Stimulated activated CD8-positive, alpha-beta memory T cell treated with anti-CD3 and anti-CD28 coated beads, Interleukin-12 subunit alpha, Interleukin-12 subunit beta, amount 100 ng/mL, for 4 hours (primary cell): ENCODE measurements at places on chromosomes 3 and 15.

DNA sequence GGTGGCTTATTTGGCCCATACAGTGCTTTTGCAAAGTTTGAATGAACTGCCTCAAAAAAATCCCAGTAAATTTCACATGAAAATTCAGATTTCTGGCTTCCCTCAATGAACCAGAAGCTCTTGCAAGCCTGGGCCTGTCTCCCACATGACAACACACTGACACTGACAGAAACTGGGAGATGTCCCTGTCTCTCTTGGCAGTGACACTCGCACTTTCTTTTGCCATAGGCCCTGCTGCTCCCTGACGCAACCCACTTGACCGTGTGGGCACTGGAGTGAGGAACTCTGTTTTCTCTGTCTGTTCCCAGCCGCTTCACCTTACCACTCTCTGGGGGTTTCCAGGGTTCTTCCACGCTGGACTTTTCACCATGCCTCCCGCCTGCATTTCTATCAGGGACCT lies 524.5 kb downstream of the SHQ1 start:
- DNase-seq = no peak

DNA sequence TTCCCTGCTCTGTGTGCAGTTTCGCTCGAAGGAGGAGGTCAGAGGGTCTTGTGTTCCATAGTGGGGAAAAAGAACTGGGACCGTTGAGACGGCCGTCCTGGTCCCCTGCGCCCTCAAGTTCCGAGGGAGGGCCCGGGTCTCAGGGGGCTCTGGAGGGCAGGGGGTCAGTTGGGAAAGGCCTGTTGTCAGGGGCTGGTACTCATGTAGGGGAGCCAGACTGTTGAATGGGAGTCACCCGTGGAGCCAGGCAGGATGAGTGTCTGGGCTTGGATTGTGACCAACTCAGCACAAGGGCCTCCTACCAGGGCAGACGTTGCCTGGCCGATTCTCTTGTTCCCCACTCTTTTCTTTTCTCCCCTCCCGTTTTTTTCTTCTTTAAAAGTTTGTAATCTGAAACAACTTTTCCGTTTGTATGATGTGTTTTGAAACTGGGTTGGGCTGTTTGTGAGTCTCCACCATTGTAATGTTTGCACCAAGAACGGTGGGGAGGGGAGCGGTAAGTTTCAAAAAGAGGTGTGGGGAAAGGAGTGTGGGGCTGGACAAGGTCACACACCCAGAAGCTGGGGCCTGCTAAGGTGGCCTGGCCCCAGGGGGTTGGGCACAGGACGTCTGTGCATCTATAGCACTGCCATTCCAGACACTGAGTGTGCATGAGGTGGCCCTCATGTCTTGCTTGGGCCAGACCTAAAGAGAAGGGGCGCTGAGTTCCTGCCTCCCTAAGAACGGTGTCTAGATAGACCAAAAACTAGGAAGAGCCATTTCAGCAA lies 1.1 kb downstream of the CMTM7 start:
- DNase-seq = no peak

GRCh38 chr15:79455361-79455760 lies 23.2 kb downstream of the MINAR1 start:
- no peak for DNase-seq

- DNase-seq = no peak
Measured at GRCh38 chr15:68729789-68730411, 90.8 kb downstream of the ANP32A start.

- no peak for DNase-seq
Measured at GRCh38 chr3:153910387-153910786, 210.8 kb upstream of the ARHGEF26 start.

GRCh38 chr3:108475220-108475782 lies 35.1 kb downstream of the MYH15 start:
- DNase-seq = no peak

- DNase-seq = no peak
Measured at GRCh38 chr3:143123353-143123984, 3.9 kb downstream of the CHST2 start.
